ENCODE measurements at places on chromosomes 7 and 10.

GRCh38 chr10:70850097-70850496 lies 34.3 kb downstream of the SGPL1 start:
- DNase-seq = no peak

DNA sequence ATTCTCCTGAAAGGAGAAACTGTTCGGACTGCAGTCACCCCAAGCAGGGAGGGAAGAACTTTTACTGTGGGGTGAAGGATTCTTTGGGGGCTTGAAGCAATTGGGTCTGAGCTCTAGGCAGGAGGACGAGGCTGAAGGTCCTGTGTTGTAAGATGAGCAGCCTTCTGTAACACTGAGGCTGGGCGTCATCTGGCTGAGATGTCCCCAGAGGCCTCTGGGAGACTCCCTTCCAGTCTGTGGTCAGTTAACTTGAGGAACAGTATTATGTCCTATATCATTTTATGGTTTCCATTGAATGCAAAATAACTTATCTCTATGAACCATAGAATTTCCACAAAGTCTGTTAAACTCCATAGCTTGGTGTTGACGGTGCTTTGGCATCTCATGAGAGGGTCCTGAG lies 26.3 kb downstream of the FIGNL1 start:
- DNase-seq = no peak

- no peak for DNase-seq
Measured at GRCh38 chr10:2948127-2948854, 119.1 kb upstream of the PFKP start.

DNA sequence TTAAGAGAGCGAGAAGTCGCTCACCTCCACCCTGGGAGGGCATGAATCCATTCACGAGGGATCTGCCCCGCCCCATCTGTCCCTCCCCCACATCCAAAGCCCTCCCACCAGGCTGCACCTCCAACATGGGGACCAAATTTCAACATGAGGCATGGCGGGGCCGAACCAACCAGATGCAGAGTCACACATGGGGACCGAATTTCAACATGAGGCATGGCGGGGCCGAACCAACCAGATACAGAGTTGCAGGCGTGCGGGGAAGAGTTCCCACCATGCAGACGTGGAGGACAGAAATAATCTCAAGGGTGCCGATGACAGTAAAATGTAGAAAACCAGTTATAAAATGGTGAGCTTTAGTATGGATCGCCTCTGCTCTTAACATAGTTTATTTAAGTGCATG lies 564.4 kb downstream of the DNAJB6 start:
- DNase-seq = no peak

DNA sequence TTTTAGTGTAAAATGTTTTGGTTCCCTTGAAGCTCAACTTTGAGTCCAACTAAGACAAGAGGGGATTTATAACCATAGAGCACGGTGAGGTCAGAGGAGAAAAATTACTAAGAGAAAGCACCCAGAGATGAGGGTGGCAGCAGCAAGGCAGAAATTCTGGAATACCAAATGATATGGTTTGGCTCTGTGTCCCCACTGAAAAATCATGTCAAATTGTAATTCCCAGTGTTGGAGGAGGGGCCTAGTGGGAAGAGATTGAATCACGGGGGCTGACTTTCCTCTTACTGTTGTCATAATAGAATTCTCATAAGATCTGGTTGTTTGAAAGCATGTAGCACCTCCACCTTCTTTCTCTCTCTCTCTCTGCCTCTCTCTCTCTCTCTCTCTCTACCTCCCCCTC lies 19.4 kb upstream of the AKR1C1 start:
- no peak for DNase-seq

DNA sequence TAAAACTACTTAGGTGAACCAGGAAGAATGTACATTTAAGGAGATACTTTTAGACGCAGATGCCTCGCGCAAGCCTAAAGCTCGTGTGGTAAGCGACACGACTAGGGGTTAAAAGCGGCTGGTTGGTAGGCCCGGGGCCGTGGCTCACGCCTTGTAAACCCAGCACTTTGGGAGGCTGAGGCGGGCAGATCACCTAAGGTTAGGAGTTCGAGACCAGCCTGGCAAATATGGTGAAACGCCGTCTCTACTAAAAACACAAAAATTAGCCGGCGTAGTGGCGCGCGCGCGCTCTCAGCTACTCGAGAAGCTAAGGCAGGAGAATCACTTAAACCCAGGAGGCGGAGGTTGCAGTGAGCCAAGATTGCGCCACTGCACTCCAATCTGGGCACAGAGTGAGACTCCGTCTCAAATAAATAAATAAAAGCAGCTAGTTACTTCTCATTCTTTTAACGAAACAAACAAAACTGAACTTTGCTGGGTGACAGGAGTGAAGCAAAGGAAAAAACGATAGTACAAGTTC lies 879 bp downstream of the NUDT5 start:
- peak; percentile 13 for DNase-seq

DNA sequence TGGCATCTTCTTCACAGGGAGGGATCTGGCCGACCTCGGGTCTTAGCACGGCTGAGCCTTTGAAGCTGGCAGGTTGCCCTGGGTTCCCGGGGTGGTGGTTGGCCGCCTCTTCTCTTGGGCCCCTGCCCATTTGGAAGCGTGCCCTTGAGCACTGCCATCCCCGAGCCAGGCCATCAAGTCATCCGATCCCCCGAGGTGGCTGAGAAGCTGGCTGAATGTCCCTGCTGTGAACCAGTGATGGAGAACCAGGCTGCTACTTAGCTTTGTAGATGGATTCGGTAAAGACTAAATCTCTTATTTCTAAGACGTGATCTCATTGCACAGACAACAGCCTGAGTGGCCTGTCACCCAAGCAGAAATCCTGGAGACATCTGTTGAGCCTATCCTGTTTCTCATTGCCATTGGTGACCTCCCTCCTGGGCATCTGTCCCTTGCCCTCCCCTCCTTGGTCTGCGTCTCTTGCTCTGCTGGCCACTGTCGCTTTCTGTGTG lies 74.3 kb downstream of the GRK5 start:
- DNase-seq = no peak

DNA sequence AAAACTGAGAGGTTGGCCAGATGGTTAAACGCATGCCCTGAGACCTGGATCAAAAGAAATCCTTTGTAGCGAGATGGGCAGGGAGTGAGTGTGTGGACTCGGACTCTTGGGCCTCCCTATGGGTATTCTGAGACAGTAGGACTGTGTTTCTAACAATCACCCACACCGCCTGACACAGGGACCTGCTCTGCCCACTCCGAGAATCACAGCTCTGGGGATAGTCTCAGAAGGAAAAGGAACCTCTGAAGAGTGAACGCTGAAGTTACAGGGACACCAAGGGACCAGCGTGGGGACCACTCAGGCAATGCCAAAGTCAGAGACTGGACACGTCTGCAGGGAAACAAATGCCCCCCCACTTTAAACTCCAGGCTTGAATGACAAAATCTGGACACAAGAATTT lies 242.1 kb upstream of the TCERG1L start:
- DNase-seq = no peak
